NCI-H2107 (cell line): ENCODE measurements at places on chromosomes 13 and 19.

GRCh38 chr13:59086147-59086546 is 1077.6 kb downstream of the DIAPH3 start:
- no peak for DNase-seq

GRCh38 chr19:42284591-42285341 is 15.7 kb downstream of the CIC start:
- DNase-seq = no peak

DNA sequence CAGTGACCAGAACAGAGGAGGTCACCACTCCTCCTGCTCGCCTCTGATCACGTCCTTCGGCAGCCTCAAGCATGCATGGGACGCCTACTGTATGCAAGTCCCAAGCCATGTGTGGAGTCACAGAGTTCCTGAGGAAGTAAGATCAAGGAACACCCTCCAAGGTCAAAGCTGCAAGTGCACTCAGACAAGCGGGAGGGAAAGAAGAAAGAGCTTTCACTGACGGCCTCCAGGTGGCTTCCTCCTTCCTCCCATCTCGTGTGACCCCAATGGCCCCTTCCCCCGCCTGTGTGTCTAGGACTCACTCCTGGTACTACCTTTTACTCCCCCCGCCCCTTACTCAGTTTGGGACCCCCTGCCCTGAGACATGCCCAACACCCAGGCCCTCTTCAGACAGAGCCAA is 6.1 kb downstream of the HAUS8 start:
- DNase-seq = no peak

GRCh38 chr19:7833225-7834099 is 3.4 kb downstream of the EVI5L start:
- no peak for DNase-seq

DNA sequence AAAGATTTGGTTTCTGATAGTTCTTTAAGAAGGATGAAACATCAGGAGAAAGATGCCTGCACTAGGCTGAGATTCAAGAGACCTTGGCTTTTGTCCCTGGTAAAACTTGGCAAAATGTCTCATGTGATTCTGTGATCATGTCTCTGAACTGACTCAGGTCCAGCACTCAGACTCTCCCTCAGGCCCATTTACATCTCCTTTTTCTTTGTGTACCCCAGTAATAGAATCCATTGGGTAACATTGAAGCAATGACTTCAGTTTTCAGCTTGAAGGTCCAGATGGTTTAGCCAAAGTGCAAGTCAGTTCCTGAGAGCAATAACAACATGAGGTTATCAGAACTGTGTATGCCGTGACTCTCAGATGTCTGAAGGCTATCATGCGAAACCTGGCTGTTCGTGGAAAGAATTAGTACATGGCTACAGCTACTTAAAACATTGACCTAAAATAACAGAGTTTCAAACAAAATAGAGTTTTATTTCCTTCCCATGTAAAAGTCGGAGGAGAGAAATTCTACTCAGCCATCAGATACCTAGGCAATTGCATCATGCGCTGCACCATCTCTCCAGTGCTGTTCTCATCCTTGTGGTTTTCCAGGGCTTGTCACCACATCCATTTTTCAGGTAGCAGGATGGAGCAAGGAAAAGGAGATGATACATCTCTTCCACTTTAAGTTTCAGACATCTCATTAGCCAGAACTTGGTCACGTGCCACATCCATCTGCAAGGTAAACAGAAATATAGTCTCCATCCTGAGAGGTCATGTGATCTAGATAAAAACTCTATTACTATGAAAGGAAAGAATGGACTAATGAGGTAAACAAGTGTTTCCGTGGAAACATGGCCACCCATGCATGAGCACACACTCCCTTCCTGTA is 117.3 kb downstream of the POSTN start:
- DNase-seq = no peak

DNA sequence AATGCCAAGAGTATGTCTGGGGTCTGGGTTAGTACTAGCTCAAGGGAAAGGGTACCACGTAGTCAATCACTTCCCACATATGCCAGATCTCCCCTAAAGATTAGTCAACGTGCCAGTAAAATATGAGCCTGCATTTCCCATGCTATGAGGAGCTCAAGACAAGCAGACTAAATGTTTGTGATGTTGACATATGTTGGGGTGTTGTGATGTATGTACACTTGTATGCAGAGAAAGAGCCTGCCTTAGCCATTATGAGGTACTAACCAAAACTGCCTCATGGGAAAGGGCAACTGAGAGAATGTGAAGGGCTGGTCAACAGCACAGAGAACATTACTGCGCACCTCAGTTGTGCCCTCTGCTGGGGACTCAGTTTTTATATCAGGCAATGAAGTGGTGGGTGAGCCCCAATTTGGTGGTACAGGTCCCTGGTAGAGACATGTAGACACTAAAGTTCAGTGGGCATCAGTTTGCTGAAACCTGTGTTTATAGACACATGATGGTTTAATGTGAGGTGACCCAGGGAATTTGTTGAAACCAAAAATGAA is 287.0 kb downstream of the DCT start:
- DNase-seq = no peak

GRCh38 chr13:113554333-113554700 is 30.2 kb upstream of the TFDP1 start:
- no peak for DNase-seq

GRCh38 chr19:10290876-10291553 is 1.3 kb downstream of the ICAM5 start:
- DNase-seq = no peak

- DNase-seq = no peak
Observed at GRCh38 chr13:23578411-23579071, 8.3 kb downstream of the TNFRSF19 start.

DNA sequence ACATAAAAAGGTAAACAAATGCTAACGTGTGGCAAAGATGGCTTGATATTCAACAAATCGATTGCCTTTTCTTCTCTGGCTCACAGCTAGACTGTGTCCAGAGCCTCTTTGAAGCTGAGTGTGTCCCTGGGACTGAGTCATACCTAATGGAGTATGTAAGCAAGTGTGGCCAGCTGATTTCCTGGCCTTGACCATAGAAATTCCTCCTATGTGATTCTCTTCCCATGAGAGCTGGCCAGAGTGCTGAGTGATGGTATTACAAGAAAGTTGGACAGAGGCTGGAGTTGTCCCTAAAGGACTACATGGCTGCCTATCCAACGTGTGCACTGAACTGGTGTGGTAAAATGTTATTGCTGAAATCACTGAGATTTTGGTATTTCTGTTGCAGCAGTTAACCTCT is 320.1 kb upstream of the SLC10A2 start:
- no peak for DNase-seq

DNA sequence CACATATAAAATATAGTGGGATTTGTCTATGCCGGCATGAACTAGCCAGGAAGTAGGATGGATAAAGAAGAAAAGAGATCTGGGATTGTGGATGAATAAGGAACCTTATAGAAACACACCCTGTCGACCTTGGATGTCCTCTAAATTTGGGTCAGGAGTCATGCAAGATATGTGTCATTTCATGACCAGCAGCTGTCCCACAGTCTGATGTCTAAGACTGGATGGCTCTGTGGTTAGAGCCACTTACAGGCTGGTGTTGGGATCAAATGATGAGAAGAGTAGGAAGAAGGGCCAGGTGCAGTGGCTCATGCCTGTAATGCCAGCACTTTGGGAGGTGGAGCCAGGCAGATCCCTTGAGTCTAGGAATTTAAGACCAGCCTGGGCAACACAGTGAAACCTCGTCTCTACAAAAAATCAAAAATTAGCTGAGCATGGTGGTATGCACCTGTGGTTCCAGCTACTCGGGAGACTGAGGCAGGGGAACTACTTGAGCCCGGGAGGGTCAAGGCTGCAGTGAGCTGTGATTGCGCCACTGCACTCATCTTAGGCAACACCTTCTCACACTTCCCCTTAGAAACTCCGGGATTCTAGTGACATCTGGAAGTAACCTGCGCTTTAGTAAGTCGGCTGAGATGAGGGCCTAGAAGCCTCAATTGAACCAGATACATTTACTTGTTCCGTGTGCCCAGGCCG is 30.8 kb downstream of the TMED1 start:
- no peak for DNase-seq

DNA sequence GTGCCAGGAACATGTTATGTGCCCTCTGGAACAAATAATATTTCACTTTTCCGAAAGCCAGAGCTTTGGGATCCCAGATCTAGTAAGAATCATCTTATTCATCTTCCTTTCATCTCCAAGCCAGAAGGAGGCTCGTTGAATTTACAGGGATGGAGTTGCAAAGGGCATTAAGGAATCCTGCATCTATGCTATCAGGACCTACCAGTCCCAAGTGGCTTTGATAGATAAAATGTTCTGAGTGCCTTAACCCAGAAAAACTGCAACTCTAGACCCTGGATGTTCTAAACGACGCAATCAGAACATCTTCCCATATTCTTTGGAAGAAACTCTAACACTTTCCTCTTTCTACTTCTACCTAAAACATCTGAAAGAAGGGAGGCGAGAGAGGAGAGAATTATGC is 9.2 kb upstream of the EDDM13 start:
- no peak for DNase-seq

DNA sequence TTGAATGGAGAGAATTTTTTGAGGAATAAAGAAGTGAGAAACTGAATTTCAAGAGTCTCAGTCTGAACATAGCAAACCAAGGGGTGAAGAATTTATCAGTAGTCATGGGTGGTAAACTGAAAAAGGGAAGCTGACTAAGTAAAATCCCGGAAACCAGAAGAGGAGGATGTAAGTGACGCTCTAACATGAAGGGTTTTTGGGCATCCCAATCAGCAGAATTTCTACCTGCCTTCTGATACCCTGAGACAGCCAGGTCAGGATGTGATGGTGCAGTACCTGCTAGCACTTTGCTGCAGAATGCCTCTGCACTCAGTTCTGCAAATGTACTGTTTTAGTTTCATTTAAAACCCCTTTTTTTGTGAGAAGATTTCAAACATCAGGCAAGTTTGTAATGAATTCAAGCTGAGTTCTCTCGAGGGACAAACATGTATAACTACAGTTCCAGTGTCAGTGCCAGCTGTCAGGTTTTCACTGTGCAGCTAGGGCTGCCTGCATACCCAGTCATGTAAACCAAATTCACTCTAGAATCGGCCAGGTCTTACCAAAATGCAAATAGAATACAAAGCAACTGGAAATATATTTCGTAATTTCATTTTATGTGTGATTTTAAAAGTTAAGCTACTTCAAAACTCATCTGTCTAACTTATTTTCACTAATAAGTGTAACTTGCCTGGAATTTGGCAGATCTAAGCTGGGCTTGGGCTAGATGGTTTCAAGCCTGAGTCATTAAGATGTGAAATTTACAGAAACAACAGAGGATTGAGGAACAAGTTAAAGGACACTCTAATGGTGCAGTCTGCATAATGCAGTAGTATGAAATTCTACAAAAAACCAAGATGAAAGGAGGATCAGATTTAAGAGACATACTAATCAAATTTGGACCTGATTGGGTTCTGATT is 13.8 kb downstream of the METTL21C start:
- DNase-seq = no peak

DNA sequence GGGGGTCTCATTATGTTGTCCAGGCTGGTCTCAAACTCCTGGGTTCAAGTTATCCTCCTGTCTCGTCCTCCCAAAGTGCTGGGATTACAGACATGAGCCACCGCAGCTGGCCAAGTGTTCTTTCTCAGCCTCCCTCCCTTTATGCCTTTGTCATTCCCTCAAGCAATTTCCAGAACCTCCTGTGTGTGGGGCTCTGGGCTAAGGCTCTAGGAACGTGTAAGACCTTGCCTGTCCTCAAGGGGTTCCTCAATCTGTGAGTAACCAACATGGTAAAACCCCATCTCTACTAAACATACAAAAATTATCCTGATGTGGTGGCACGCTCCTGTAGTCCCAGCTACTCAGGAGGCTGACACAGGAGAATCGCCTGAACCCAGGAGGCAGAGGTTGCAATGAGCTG is 15.5 kb upstream of the SPACA4 start:
- no peak for DNase-seq

GRCh38 chr19:33441828-33442227 is 68.3 kb downstream of the CEBPG start:
- no peak for DNase-seq

DNA sequence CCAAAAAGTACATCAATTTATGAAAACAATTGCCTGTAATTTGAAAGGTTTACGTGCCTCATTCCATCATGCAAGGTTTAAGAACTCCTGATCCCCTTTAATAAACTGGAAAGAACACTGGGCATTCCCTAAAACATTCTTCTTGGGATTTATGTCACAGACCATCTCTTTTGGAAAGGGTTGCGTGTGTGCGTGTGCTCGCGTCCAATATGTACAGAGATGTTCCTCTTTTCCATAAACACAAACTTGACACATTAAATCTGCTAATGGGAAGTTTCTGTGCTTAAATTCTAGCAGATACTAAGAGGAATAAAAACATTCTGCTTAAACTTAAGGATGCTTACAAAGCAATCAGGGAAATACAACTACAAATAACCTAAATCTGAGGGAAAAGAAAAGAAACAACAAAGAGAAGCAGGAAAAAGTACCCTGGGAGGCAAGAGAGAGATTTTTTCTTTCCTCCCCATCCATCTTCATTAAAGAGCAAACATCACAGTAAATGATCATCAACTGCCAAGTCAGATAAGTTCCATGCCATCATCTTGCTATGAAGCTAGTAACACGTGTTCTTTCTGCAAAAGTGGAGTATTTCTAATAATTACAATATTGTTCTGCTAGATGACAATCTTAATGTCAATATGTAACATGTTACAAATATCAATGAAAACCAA is 83.7 kb downstream of the STK24 start:
- DNase-seq = no peak

GRCh38 chr19:3389876-3390371 is 23.5 kb downstream of the NFIC start:
- DNase-seq = peak; percentile 26

DNA sequence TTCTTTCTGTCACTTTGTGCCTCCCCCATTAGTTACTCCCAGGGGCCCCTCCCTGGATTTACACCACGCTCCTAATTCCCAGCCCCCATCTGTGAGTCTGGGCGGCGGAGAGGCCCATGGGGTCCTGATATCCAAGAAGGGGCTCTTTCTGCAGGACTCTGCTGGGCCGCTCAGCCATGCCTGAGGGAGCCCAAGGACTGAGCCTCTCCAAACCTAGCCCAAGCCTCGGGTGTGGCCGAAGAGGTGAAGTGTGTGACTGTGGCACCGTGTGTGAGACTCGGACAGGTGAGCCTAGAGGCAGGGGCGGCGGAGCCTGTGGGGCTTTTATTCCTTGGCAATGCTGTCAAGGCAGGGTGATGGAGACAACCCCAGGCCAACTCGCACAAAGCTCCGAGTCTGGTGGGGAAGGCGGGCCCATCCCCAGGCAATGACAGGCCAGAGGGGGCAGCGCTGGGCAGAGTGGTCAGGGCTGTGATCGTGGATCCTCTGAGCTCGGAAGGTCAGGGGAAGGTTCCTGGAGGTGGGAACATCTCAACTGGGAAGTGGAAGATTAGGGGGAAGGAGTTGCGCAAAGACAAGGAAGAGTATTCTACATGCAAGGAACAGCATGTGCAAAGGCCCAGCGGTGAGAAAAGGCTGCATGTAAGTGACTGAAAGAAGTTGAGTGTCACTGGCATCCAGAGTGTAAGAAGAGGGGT is 1.6 kb downstream of the PLEKHG2 start:
- no peak for DNase-seq

DNA sequence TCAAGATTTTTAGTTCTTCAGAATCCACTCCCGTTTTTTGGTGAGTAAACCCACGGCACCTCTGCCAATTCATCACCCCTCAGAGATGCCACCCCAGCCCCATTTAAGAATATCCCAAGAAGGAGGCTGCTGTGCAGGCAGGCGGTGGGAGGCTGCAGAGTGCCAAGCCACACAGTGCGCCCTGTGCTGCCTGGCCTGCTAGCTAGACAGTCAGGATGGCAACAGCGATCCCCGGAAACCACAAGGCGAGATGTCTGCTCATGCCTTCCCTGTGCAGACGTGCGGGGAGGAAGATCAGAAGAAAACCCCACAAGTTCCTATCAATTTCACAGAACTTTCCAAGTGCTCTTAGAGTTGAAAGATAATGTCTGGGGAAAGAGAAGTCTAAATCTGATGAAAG is 64.8 kb upstream of the GPR183 start:
- DNase-seq = no peak
